GM23248 (cell line): ENCODE measurements at places on chromosomes 16 and 17.
A peak's percentile ranks its signal among the peaks of the same experiment; 100 is the strongest.

DNA sequence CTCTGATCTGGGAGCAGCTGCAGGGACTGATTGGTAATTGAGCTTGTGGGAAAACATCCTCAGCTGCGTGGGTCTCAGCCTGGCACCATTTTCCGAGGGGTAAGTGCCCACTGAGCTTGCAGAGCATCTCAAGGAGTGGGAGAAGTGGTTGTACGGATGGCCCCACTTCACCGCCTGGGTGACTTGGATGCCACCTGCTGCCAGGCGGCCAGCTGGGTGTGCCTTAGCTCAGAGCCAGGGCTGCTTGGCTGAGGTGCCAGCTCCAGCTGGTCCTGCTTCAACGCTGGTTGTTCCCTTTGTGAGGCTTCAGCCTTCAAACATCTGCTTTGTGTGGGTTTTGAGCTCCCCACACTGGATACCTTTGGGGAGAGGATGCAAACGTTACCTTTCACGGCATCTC lies 482.7 kb upstream of the EEF2KMT start:
- no peak for DNase-seq

DNA sequence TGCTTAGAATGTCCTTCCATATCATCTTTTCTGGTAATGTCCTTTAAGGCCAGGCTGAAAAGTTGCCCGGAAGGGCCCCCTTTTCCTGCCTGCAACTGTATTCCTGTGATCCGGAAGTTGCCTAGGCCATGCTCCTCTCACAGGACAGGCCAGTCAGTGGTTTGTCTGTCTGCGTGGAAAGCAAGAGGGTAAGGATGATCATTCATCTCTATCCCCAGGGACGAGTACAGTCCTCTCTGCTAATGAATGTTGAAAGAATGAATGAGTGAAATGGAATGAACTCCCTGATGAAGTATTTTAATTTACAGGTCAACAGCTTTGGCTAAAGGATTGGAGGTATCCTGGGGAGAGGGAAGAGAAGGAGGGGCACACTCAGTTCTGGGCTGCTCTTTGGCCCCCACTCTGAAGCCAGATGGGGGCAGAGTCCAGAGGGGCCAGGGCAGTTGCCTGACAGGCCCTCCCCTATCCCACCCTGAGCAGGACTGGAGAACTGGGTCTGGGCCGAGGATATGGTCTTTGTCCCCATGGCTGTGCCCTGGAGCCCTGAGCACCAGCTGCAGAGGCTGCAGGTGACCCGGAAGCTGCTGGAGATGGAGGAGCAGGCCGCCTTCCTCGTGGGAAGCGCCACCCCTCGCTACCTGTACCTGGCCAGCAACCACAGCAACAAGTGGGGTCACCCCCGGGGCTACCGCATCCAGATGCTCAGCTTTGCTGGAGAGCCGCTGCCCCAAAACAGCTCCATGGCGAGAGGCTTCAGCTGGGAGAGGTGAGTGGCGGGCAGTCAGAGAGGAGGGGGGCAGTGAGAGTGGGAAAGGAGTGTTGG lies 3.2 kb downstream of the AOC3 start:
- no peak for DNase-seq

DNA sequence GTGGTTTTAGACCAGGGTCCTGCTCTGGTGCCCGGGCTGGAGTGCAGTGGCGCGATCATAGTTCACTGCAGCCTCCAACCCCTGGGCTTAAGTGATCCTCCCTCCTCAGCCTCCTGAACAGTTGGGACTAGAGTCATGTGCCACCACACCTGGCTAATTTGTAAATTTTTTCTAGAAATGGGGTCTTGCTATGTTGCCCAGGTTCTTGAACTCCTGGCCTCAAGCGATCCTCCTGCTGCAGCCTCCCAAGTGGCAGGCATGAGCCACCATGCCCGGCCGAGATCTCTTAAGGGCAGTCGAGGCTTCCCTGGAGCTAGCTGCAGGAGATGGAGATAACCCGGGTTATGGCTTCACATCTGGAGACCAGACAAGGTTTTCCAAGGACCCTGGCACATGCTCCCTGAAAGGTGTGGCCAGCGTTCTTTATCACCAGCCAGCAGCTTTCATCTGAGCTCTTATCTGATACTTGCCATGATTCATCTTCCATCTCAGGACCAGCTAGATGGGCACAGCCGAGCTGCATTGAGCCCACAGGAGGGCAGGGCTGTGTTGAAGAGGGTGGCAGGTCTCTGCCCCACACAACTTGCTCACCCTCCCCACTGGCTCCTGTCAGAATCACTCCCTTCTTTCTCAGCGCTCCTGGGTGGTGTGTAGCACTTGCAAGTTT lies 28.6 kb downstream of the SCNN1B start:
- DNase-seq = no peak

DNA sequence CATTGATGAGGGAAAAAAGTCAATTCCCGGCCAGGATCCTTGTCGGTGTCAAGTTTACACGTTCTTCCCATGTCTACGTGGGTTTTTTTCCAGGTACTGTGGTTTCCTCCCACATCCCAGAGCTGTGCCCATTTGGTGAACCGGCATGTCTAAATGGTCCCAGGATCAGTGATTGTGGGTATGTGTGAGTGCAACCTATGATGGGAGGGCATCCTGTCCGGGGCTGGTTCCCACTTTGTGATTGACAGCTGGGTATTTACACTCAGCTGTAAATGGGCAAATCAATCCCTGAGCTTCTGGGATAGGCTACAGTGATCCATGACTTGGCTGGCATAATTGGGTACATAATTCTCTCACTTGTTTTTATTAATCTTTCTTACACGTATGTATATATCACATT lies 91.2 kb upstream of the IRX6 start:
- DNase-seq = no peak

GRCh38 chr17:56801459-56802178 lies 32.1 kb downstream of the C17orf67 start:
- DNase-seq = no peak

- DNase-seq = peak; percentile 97
Measured at GRCh38 chr16:67150833-67151396, at the start of gene B3GNT9. B3GNT9 (minus strand) TSS chr16:67150998; CDS start chr16:67150485, 513 bp downstream.

DNA sequence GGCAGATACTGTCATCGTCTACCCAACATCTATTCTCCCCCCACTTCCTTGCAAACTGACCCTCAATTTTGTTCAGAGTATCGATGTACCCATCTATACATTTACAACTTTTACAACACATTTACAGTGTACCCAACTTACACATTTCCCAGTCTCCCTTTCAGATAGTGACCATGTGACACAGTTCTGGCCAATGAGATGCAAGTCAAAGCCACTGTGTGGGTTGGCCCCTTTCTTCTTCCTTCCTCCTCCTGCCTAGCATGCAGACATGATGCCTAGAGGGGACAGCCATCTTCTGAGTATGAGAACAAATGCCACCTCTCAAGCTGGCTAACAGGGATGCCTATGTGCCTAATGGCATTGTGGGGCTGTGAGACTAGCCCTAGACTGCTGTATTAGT lies 11.3 kb upstream of the NFAT5 start:
- DNase-seq = no peak

DNA sequence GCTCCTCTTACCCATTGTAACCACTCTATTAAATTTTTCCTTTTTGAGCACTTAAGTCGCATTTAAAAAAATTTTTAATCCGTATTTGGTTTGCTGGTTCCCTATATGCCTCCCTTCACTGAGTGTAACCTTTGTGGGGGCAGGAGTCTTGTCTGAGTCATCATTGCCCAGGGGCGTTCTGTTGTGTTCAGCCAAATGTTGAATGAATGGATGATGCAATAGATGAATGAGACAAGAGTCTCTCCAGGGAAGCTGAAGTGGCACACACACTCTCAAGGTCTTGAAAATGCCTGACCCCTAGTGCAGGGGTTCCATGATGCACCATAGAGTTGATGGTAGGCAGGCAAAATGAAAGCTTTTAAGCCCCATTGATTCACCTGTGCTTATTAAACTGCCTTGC lies 123.0 kb upstream of the RBFOX1 start:
- no peak for DNase-seq

GRCh38 chr16:58021661-58022551 lies 3.6 kb upstream of the MMP15 start:
- peak; percentile 83 for DNase-seq

GRCh38 chr16:59566446-59566845 lies 832.3 kb upstream of the GOT2 start:
- DNase-seq = no peak

GRCh38 chr17:72455562-72455961 lies 334.7 kb downstream of the SOX9 start:
- DNase-seq = no peak

- DNase-seq = peak; percentile 58
Measured at GRCh38 chr17:63699638-63700527, at the start of gene LIMD2. LIMD2 (minus strand) TSS chr17:63700125; CDS start chr17:63699298, 827 bp downstream.

- peak; percentile 83 for DNase-seq
Measured at GRCh38 chr17:1573932-1574696, 11.5 kb upstream of the PITPNA start.

DNA sequence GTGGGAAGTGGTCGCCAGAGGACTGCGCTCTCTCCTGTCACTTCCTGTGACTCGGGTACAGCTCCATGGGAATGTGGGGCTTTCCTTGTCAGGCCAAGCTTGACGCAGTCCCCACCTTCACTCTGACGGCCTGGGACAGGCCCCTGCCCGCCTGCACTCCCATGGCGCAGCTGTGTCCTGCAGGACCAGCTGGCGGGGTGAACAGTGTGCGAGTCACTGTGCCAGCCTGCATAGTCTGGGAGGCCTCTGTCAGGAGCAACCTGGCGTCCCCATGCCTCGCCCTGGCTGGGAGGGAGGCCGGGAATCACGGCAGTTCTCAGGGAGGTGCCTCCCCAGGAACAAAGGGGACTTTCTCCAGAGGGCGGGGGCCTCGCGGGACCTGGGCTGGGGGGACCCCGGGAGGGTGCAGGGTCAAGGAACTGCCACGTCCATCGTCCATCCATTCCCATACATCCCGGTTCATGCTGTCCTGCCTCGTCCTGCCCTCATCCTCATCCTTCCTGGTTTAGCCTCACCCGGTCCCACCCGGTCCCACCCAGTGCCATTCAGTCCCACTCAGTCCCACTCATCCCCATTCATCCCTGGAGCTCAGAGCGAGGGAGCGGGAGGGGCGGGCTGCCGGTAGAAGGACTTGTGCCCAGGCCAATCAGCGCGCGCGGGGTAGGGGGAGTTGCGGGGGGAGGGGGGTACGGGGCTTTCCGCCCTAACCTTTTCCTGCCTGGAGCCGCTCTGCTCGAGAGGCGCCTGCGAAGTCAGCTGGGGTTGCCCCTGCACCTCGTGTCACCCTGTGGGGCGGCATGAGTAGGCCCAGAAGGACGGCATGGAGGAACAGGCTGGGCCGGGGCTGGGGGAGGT lies 13.4 kb downstream of the FLYWCH1 start:
- no peak for DNase-seq

- no peak for DNase-seq
Measured at GRCh38 chr16:79316004-79316458, 284.5 kb downstream of the MAF start.

DNA sequence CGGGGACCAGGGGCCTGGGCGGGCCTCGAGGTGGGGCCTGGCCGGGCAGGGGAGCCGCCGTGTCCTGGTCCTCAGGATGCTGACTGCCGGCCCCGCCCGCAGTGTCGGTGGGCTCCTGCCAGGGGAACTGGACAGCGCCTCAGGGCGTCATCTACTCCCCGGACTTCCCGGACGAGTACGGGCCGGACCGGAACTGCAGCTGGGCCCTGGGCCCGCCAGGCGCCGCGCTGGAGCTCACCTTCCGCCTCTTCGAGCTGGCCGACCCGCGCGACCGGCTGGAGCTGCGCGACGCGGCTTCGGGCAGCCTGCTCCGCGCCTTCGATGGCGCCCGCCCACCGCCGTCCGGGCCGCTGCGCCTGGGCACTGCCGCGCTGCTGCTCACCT lies 2.3 kb upstream of the PAQR4 start:
- peak; percentile 55 for DNase-seq

DNA sequence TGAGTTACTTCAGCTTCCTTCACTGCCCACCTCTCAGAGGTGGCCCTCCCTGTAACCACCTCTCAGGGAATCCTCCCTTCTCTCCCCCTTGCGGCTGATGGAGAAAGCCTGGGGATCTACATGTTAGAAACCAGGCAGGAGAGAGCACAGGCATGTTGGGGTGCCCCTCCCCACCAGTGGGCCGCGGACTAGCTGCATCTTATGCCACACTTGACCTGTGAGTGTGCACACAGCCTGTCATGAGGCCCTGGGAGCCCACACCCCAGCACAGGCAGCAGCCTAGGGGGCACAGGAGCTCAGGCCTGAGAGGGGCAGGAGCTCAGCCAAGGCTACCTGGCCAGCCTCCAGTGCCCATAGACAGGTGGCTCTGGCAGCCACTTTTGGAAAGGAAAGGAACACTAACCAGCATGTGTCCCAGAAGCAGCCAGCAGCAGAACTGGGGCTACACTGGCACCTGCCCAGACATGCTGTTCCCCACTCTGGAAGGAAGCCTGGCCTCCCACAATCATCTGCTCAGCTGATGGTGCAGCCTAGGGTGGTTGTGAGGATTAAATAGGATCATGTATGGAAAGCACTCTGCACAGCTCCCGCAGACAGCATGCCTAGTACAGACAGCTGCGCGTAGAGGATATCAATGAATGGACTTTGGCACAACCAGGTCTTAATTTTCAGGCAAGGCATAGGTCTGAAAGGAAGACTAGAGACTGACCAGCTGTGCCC lies 60.5 kb downstream of the TMEM132E start:
- DNase-seq = no peak

DNA sequence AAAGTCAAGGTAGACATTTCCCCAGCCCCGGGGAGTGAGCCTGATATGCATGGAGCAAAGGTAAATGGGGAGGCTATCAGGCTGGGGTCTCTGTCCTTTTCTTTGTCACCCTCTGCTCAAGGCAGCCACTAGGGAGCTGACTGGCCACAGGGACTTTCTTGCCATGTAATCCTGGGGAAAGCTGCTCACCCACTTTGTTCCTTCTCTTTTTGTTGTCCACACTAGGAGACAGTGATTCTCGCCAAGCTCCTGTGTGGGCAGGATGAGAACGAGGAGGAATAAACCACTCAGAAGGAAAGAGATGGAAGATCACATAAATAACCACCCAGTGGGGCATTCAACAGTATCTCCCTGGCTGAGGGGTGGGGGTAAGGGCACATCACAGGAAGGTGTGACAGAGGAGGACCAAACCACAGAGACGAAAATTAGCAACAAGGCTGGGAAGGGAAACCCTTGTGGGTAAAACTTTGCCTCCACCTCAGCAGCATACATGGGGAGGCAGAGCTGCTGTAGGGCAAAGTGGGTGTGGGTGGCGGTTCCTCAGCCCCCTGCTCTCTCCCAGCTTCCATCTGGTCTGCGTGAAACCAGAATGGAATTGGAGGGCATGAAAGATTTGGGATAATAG lies 26.2 kb upstream of the CCL1 start:
- no peak for DNase-seq

- no peak for DNase-seq
Measured at GRCh38 chr16:2806286-2806685, 8.0 kb downstream of the PRSS41 start.

DNA sequence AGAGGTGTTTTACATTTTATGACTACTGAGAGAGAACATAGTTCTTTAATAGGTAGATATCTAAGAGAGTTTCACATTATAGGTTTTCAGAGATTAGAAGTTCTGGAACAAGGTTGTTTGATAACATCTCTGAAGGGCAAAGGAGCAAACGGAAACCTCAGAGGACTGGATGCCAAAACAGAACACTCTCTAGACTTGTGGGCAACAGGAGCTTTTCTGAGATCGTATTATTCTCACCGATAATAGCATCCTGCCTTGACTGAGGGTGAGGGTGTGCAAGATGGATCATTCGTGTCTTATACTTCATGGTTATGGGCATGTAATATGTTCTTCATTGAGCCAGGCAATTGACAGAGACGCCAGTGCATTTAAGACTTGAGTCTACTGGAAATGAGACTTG lies 234.8 kb downstream of the IRX3 start:
- DNase-seq = no peak
